CD4-positive, alpha-beta T cell treated with Interleukin-6 for 4 hours (primary cell): ENCODE measurements at places on chromosomes 2 and 18.

- DNase-seq = peak; percentile 41
These were observed 819 bp upstream of the KLF11 start for GRCh38 chr2:10042301-10043161.

DNA sequence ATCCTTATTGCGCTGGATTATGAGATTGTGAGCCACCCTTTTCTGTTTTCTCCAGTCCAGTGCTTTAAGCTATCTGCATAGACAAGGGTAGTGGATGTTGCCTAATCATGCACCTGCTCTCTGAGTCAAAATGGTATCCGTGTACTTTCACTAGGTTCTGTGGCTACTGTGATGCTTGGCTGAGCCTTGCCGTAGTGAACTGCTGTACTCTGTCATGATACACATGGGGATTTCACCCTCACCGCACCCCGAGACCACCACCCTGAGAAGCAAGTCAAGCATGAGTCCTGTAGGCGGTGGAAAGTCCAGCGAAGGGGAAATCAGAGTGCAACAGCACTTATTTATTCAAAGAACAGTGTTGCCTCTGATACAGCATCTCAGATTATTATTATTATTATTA is 55.0 kb downstream of the ARHGAP25 start:
- DNase-seq = no peak

- no peak for DNase-seq
These were observed 104.1 kb upstream of the ITPRID2 start for GRCh38 chr2:181787310-181788048.

- DNase-seq = no peak
These were observed 86.2 kb downstream of the CDK15 start for GRCh38 chr2:201892516-201892915.

DNA sequence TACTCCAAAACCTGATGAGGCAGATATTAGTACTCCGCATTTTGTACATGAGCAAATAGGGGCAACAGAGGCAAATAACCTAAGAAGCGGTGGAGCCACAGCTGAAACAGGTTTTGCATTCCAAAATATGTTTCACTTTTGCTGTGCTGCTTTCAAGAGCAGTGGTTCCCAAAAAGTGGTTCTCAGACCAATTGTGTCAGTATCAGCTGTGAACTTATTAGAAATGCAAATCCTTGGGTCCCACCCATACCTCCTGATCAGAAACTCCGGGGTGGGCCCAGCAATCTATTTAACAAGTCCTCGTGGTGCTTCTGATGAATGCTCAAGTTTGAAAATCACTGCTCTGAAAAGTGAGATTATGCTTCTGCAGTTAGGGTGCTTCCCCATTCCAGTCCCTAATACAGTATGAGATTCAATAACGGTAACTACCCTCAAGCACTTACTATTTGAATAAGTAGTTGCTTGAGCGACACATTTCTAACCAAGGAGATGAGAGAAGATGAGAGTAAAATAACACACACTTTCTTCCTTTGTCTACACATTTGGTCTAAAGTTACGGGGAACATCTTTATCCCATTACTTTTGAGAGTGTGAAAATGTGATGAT is 17.8 kb upstream of the TCF4 start:
- no peak for DNase-seq

DNA sequence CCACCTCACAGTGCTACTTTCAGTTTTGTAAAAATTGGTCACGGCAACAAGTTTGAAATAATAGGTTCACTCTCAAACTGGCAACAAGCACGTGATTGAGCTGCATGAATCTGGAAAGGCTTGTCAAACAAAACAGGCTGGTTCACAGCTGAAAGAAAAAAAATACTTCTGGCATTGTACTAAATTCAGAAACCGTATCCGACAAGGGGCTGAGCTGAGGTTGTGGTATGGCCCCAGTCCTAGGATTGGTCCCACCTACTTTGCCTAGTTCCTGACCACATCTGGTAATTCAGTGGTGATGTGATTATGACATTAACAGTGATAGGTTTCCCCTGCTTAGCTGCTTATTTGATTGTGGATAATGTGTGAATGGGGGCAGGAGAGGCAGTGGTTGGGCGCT is 326.5 kb upstream of the THUMPD2 start:
- no peak for DNase-seq

GRCh38 chr18:54173980-54174630 is 50.4 kb downstream of the MBD2 start:
- no peak for DNase-seq
